ENCODE measurements at places on chromosomes 11 and 22. TPM values are rescaled to one million over a fixed set of nuclear protein-coding genes. Genes with fewer than 3 reads are reported as not detected.

DNA sequence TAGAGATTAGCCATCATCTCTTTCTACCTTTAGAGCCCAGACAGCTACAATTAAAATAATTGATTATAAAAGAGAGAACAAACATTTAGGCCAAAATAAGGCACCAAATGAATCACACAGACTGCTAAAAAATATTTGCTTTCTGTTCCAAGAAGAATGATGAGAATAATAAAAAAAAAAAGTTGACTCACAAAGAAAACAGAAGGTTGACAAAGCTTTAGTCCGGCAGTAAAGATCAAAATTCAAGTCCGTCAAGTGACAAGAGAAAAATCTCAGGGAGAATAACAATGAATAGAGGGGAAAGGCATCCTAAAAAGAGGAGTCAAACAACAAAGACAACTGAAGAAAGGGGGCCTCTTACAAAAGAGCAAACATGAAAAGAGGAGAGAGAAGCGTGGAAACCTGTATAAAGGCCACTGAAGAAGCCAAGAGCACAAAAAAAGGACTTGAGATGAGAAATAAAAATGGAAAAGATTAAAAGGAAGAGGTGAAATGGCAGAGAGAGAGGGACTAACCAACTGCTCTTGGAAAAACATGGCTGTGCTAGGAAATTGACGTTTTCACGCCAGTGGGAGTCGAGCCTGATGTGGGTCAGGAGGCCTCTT lies 910.2 kb downstream of the OPCML start:
- no peak for DNase-seq

Gene NXPE1
- total RNA-seq, result not detected

- no peak for DNase-seq
Observed at GRCh38 chr11:44324749-44325525, 15.0 kb upstream of the ALX4 start.

Gene RIMBP3C
- total RNA-seq, result not detected

DNA sequence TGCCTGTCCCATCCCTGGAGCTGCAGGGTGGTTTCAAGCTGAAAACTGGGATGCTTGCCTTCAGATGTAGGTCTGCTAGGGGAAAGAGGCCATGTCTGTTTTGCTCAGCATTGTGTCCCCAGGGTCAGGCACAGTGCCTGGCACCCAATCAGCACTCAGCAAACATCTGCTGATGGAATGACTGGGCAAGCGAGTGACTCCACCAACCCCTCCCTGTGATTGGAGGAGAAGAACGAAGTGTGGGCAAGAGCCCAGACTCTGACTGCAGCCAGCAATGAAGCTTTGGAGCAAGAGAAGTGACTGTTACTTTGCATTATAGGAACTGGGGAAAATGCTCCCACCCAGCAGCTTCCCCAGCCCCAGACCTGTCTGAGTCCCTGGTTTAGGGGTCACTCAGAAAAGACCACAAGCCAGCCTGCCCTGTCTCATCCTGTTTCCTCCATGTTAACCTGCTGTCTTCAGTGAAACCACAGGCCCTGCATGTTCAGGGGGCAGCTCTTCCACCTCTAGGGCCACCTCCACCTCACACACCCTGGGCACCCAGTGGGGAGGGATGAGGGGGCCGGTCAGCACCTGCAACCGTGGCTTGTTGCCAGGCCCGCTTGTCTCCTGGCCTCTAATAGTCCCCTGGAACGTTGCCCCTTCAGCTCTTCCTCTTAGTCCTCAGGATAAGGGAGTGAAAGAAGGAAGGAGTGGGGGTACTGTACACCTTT lies 147.4 kb downstream of the TRIM29 start:
- DNase-seq, result no peak

- no peak for DNase-seq
Observed at GRCh38 chr22:36129486-36130388, 30.8 kb downstream of the APOL3 start.

GRCh38 chr22:30115705-30116104 lies 35.4 kb downstream of the HORMAD2 start:
- no peak for DNase-seq

DNA sequence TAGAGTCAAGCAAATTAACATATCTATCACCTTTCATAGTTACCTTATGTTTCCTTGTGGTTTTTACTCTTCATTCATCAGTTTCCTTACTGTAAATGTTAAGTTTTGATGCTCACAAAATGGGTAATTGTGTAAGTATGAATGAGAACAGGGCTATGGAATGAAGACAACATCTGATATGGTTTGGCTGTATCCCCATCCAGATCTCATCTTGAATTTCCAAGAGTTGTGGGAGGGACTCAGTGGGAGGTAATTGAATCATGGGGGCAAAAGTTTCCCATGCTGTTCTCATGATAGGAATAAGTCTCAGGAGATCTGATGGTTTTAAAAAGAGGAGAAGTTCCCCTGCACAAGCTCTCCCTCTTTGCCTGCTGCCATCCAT lies 107.6 kb downstream of the CCDC34 start:
- no peak for DNase-seq

DNA sequence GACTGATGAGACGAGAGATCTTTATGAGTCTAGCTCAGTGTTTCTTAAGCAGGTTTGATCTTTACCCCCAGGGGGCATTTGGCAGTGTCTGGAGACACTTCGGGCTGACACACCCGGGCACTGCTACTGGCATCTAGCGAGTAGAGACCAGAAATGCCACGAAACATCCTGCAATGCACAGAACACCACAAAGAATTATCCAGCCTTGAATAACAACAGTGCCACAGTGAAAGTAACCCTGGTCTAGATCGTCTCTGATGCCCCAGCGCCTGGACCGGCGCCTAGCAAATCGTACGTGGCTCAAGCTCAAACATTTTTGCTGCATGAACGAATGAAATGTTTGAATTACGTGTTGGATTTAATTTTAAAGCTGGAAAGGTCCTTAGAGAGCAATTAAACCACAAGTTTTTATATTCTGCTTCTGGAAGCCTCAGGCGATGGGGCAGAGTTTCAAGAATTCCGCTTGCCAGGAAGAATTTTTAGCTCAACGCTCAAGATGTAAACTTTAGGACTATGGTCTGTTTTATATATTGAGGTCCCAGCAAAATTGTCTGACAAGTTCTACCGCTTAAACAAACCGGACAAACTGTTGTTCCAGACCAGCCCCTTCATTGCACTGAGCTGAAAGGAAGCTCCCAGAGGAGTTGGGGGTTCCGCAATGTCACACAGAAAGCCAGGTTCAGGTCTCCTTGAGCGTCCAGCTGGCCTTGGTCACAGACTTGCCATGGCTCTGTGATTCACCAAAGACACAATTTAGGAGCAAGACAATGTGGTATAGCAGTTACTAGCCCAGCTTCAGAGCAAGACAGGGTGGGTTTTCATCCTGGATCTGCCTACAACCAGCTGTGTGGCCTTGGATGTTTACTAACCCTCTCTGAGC lies 44.2 kb upstream of the SMTN start:
- peak; percentile 85 for DNase-seq

- no peak for DNase-seq
Observed at GRCh38 chr22:39612811-39613548, 42.4 kb downstream of the CACNA1I start.

- DNase-seq, result no peak
Observed at GRCh38 chr11:94731880-94732601, 36.1 kb upstream of the AMOTL1 start.

- DNase-seq, result no peak
Observed at GRCh38 chr11:118364956-118365615, 5.7 kb downstream of the UBE4A start.

DNA sequence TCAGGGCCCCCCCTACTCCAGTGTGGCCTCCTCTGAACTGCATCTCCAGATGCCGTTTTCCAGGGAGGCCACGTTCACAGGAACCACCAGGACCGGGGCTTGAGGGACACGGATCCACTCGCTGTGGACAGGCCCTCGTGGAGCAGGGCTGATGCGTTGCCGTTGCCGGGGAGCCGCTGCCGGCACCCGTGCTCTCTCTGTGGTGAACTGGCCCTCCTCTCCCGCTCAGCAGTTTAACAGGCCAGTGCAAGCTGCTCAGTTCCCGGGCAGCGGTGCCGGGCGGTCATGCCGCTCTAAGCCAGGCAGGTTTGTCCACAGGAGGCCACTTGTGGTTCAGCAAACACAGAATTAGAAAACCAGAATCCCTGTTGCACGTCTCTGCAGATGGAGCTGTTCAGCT lies 301.6 kb downstream of the TBC1D22A start:
- DNase-seq, result peak; percentile 59

Gene TH
- total RNA-seq, result not detected

DNA sequence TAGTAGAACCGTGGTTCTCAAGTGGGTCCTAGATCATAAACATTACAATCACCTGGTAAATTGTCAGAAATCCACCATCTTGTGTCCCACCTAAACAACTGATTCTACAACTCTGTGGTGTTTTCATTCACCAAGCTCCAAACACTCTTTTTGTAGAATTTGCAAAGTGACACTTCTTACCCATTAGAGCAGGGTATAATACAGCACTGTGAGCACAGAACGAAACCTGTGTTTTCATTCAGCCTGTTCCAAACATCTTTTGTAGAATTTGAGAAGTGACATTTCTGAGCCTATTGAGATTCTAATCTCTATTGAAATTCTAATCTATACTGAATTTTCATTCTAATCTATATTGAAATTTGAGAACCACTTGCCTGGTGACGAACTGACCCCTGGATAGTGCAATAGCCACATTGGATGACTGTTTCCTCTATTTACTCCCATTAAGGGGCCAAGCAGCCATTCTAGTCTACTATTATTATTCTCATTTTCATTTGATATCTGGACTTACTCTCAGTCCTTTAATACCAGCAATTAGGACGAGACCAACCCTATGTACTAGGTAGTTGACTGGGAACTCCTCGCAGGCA lies 616.6 kb downstream of the LRRC4C start:
- DNase-seq, result no peak

- DNase-seq, result peak; percentile 69
Observed at GRCh38 chr11:30583476-30584280, 2.5 kb downstream of the MPPED2 start.

- DNase-seq, result no peak
Observed at GRCh38 chr11:65645710-65646109, 7.8 kb downstream of the SIPA1 start.

DNA sequence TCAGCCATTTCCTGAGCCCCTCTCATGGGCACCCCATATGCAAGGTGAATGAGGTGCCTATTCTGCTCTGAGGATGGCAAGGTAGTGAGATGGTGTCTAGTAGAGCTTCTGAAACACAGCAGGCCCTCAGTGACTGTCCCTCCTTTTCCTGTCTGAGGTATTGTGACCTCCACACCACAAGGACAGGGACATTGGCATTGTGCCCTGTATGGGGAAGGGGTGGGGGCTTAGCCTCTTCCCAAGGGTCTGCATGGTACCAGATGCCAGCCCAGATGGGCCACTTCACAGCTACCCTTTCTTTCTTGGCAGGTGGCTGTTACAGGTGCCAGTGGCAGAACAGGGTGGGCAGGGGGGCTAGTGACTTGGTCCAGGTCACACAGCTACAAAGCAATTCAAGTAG lies 78.8 kb downstream of the CABIN1 start:
- DNase-seq, result peak; percentile 25

All from aorta (tissue), 5 donors.